ENCODE measurements at places on chromosomes 7 and 10.

- no peak for DNase-seq
These were observed 161.8 kb downstream of the NRF1 start for GRCh38 chr7:129773328-129773731.

DNA sequence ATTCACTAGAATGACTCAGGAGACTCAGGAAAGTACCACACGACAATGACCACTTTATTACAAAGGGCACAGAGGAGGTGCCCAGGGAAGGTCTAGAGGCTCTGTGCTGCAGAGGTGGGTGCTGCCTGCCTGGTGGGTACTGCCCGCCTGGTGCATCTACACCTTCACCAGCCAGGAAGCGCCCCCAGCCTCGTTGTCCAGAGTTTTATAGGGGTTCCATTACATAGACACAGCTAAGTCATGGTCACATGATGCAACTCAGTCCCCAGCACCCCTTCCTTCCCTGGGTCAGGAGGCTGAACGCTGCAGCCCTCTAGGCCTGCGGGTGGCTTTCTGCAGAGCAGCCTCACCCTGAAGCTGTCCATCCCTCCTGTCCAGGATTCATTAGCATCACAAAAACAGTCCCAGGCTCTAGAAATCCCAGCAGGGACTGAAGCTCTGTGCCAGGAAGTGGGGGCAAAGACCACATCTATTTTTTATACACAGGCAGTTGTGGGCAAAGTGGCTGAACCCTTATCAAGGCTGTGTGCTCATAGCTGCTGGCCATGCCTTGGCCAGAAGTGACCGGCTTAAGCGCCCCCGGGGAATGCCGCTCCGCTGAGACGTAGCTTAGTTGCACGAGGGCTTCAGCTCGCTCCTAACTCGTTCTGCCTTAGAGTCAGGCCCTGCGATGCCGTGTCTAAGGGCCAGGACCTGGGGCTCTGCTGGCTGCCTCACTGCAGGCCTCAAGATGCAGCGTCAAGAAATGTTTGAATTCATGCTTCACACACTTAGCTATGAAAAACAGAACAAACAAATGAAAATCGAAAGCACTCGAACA, 219.0 kb downstream of the GLRX3 start:
- peak; percentile 44 for DNase-seq

DNA sequence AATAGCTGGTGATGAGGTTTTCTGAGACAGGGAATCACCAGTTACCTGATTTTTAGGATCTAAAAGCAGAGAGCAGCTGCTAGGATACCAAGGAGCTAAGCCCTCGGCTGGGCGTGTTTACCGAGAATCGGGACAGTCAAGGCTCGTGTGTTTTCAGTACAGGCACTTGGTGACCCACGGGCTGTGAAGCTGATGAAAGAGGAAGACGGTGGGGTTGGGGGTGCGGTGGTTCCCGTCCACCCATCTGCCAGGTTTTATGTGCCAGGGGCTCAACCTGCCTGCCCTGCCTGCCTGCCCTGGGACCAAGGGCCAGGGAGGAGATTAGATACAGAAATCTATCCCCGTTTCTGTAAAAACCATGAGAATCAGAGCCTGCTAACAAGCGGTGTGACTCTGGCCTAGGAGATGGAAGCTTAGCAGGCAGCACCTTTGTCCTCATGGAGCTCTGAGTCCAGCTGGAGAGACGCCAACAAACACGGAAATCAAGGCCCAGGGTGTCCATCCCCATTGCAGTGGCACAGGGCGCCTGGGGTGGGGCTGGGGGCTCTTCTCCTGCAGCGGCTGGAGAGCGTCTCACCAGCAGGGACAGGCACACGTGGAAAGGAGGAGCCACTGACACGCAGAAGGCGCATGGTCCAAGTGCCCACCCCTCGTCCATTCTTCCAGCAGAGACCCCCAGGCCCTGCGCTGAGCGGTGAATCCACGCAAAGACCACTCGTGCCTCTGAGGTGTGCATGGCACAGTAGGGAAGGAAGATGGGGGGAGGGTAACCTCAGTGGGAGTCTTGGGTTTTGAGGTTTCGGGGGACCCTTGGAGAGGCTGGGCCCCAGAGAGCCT, 265.0 kb upstream of the TCERG1L start:
- DNase-seq: peak; percentile 60

DNA sequence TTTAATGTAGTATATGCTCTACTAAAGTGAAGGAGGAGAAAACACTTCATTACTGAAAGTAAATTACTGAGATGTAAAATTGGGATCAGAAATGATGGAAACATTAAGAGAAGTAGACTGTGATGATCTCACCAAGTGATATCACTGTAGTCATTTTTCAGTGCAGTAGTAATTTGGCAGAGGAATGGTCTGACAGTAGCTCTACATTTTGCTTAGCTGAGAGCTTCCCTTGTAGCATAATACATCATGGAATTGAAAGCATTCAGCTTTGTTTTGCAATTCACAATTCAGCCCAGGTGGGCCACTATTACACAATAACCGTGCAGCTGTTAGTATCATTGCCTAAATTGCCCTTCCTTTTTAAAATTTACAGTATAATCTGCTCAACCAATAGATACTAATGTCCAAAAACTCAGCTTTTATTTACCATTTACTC, 19.4 kb upstream of the CABCOCO1 start:
- DNase-seq: no peak

DNA sequence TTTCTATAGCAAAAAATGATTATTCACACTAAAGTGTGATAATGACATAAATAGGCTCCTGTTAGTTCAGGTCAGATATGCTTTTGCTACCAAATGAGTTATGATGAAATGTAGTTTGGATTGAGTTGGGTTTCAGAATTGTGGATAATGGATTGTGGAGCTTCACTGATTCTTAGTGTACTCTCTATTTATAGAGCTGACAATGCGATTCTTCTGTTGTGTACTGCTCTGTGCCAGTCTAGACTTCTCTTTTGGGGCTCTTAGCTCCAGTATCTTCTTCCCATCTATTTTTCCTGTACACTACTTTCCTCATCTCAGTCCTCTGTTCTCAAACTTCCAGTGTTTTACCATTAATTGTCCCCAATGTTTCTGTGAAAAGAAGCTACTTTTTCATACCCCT, 7.5 kb downstream of the STMP1 start:
- DNase-seq: no peak

DNA sequence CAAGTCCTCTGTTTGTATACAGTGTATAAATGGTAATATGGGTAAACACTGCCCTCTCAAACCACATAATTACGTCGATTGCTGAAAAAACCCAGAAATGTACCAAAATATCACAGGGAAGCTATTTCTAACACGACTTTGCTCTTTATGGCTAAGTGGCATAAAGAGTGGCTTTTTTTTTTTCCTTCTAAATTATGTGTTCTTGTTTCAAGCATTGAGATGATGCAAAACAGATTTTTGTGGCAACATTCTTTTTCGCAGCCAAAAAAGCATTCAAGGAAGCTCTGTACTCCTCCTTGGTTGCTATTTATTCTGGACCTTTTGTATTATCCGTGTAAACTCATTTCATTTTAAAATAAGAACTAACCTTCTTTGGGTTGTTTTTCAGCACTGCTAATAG, 138.9 kb downstream of the VTI1A start:
- no peak for DNase-seq

- no peak for DNase-seq
These were observed 26.0 kb downstream of the CTNNA3 start for GRCh38 chr10:67669978-67670377.

DNA sequence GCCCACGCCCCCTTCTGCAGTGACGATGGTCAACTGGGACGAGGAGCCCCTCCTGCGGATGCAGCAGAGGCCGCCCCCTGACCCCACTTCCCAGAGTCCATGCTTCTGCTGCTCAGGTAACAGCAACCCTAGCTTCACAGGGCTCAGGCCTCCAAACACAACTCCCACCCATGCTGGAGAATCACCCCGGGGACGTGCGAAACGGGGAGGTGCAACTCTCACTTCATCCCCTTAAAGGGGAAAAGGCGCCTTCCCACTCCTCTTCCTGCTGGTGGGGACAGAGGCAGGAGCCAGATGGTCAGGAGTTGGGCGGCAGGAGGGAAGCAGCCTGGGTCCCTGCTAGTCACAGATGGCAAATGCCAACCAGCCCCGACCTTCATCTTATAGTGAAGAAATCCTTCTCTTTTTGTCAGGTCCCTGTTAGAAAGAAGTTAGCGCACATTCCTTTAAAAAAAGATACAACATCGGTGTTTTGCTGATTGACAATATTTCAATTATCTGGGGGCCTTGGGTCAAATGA, 155.4 kb downstream of the DIP2C start:
- no peak for DNase-seq
